Stimulated activated CD8-positive, alpha-beta memory T cell treated with anti-CD3 and anti-CD28 coated beads, Interleukin-4, amount 100 ng/mL, for 24 hours (primary cell): ENCODE measurements at places on chromosomes 6 and 20.

- DNase-seq = no peak
Observed at GRCh38 chr6:150282806-150283205, 86.0 kb upstream of the IYD start.

- no peak for DNase-seq
Observed at GRCh38 chr6:40325791-40326190, 261.4 kb downstream of the LRFN2 start.

- DNase-seq = no peak
Observed at GRCh38 chr6:37007340-37008043, 2.0 kb downstream of the FGD2 start.

DNA sequence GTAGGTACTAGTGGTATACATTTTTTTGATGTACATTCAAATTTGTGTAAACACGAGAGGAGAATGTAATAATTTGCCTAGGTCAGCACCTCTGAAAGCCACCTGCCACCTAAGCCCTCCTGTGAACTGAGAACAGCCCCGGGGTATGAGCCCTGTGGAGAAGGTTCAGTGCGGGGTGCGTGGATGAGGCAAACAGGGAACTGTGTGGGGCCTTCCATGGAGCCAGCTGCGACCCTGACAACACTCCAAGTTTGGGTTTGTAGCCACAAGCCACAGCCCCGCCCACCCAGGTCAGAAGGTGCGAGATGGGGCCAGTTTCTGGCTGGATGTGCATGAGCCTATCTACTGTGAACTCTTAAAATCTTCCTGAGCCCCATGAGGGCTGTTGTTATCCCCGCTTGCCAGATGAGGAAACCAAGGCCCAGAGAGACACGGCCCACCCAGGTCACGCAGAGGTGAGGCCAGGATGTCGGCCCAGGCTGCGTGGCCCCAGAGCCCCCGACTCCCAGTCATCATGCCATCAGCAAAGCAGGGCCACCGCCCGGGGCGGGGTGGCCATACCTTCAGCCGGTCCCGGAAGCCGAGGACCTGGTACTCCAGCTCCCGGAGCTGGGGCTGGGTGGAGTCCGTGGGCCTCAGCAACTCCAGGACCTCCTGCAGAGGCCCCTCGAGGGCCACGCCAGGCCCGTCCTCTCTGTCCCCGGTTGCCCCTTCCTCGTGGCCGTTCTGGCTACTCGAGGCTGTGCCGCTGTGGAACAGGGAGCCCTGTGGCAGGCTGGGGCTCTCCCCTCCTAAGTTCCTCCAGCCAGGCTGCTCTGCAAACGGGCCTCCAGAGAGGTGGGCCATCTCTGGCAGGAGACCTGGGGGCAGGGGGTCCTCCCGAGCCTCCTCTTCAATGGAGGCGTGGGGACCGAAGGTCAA lies 89.6 kb downstream of the RIPOR3 start:
- no peak for DNase-seq

- no peak for DNase-seq
Observed at GRCh38 chr6:140879946-140880345, 1252.8 kb upstream of the GJE1 start.

- DNase-seq = no peak
Observed at GRCh38 chr20:39916236-39916765, 772.7 kb downstream of the MAFB start.

- no peak for DNase-seq
Observed at GRCh38 chr20:3316136-3316535, 77.1 kb upstream of the SLC4A11 start.

DNA sequence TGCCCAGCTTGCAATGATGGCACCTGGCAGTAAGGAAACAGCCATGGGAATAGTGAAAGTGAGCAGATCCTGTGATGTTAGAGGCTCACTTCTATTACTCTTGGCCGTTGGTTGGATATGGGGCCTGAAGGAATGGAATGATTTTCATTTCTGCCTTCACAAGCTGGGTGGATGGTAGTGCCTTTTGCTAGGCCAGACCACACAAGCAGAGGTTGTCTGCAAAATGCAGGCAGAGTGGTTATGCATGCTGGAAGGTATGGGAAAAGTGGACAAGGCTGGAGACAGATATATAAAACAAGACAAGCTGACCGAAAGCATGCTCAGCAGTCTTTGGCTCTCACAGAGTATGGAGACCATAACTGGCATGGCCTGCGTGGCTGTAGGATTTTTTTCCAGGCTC lies 50.7 kb upstream of the ERVFRD-1 start:
- DNase-seq = no peak

GRCh38 chr6:170135821-170136471 lies 154.9 kb downstream of the DLL1 start:
- no peak for DNase-seq

DNA sequence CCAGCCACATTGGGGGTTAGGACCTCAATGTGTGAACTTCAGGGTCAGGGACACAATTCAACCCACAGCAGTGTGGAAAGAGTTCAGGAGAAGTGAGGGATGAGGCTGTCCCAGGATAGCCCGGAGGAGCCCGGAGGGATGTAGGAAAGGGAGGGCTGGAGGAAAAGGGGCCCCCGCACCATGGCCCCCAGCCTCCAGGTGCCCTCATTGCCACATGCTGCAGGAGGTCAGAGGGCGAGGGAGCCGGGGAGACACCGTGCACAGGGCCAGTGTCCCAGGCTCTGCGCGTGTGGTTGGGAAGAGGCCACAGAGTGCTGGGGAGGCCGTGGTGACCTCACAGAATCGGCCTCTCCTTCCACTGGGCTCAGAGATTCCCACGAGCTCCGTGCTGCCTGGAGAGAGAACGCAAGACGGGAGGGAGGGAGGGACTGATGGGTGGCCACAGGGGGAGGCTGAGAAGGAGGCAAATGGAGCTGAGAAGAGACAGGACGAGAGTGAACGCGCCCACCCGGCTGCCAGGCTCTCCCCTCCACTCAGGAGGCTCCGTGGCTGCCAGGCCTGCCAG lies 215.1 kb downstream of the DLL1 start:
- no peak for DNase-seq
